ENCODE measurements at places on chromosomes 1 and 21.

DNA sequence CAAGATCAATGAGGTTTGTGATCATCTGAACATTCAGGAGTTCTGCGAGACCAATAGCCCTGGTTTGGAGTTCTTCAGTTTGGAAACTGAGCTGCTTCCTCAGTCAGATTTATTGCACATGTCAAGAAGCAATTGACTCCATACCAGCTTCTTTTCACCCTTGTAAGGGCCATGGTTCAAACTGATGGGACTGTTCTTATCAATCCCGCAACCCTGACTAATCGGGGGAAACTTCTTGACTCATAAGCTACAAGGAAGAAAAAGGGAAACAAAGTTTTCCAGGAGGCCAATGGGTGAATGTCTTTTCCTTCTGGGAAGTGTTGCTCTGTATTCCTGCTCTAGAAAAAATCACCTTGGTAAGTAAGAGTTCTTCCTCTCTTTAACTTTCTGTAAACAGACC is 187.9 kb downstream of the MIS18A start:
- DNase-seq = no peak

GRCh38 chr1:205824180-205824579 is 11.2 kb upstream of the SLC41A1 start:
- DNase-seq = no peak

- DNase-seq = no peak
These were observed 4.7 kb downstream of the C1orf174 start for GRCh38 chr1:3895279-3895950.

GRCh38 chr21:20661745-20662422 is 336.3 kb upstream of the NCAM2 start:
- no peak for DNase-seq

DNA sequence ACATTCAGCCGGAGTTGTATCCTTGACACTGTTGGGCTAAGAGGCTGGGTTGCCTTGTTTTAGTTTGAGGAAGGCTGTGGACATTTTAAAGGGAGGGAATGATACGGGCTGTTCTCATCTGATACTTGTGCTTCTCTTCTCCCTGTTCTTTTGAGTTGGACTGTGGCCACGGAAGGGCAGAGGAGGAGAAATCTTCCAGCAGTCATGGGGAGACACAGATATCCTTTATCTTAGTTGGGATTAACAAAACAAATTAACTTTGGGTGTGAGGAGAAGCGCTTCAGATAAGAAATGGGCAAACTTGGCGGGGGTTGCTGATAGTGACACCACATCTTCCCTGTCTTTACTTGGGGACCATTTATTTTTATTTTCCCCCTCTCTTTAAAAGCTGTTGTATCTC is 138.8 kb downstream of the ROR1 start:
- no peak for DNase-seq

- DNase-seq = no peak
These were observed 545.9 kb downstream of the COL11A1 start for GRCh38 chr1:102562380-102562779.

GRCh38 chr1:215661033-215661432 is 93.9 kb downstream of the KCTD3 start:
- DNase-seq = no peak

DNA sequence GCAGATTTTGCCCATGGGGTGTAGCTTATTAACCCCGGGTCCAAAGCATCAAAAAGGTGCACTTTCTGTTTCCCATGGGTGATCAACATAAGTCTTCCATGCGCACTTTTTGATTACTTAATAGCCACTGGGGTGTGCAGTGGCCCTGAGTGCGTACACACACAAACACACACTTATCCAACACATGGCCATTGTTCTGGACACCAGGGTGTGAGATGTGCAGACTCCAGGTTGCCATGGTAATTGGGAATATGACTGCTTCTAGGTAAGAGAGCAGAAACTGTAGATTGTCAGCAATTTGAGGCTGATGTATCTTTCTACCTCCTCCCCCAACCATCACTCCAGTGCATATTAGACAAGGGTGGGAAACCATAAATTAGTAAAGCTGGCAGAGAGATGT is 68.8 kb downstream of the MAB21L3 start:
- no peak for DNase-seq
